ENCODE measurements at places on chromosomes 7 and 10. TPM values are rescaled to one million over a fixed set of nuclear protein-coding genes. Genes with fewer than 3 reads are reported as not detected.

DNA sequence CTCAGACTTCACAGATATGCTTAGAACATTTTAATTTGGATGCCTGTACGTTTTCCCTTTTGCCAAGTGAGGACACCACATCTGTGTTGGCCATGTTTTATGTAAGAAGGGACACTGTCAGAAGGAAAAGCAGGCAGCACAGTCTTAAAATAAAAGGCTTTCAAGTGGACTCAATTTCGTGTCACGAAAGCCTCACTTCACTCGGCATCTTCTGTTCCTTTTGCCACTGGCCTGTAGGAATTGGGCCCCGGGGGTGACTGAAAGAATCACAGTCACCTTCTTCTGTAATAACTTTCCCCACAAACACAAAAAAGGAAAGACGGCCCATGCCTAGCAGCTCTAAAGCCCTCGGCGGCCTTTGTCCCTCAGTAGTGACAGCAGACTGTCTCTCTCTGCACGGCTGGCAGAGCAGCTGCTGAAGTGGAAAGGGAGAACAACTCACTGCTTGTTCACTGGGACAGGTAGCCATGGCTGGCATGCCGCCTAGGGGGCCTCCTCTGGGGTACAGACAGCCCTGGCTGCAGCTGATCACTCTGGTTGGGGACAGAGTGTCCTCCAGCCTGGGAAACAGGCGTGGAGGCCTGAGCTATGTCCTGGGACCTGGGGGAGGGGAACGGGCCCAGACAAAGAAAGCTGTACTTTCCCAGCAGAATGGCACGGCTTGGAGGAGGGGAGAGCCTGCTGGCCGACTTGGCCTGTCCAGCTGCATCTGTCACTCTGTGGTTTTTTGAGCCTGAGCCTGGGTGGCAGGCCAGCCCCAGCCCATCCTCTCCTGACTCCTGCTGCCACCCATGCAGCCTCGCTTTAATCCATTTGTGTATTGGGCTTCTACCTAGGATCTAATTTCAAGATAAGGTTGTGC, 4.4 kb downstream of the RASSF4 start:
- peaks cover 24% of the 10 kb centered on the region for H3K4me1 ChIP-seq
- no peak overlapping the region for H3K27ac ChIP-seq
- H3K4me3 ChIP-seq: no peak overlapping the region
- DNase-seq: no peak

GRCh38 chr7:93923296-93923695, 1.8 kb downstream of the GNG11 start:
- H3K4me3 ChIP-seq: no peak overlapping the region
- no peaks in the 10 kb centered on the region for H3K36me3 ChIP-seq
- DNase-seq: no peak
- peaks cover 31% of the 10 kb centered on the region for H3K27me3 ChIP-seq
- no peak overlapping the region for H3K27ac ChIP-seq
- H3K4me1 ChIP-seq: peaks cover 9% of the 10 kb centered on the region

The GIMAP2 gene
- total RNA-seq: 97.7 TPM

DNA sequence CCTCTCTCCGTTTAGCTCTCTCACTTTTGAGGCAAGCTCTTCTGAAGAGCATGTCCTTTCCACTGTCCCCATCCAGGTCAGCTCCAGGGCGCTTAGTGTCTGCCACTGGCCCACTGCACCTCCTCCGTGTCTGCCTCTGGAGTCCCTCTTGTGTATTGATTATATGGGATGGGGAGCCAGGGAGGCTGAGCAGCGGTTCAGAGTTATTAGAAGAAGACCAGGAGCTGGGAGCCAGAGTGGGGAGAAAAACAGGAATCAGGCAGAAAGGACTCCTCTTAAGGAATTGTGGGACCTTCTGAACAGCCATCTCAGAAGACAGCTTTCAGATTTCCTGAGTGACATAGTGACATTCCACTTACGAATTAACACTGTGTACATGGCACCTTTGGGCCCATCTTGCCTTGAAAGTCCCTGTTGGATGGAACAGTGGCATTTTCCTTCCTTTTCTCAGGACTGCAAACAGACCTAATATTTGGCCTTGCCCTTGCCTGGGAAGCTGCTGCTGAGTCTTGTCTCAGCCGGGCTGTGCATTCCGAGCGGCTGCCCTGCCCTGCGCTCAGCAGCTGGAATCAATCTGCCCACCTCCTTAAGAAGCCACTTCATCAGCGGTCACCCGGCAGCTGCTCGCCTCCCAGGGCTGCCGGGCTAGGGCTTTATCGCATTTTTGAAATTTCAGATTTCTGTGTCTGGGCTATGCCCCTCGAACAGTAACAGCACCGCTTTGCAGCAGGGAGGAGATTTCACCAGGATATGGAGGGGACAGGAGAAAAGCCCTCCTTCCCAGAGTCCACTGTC, 81.1 kb upstream of the PRKG1 start:
- no peaks in the 10 kb centered on the region for H3K36me3 ChIP-seq
- H3K27ac ChIP-seq: no peak overlapping the region
- peaks cover 63% of the 10 kb centered on the region for H3K27me3 ChIP-seq
- peaks cover 2% of the 10 kb centered on the region for H3K4me1 ChIP-seq
- no peak for DNase-seq
- no peak overlapping the region for H3K4me3 ChIP-seq

GRCh38 chr10:104762793-104763192, 121.7 kb downstream of the SORCS3 start:
- no peaks in the 10 kb centered on the region for H3K4me1 ChIP-seq
- no peaks in the 10 kb centered on the region for H3K36me3 ChIP-seq
- no peak for DNase-seq
- peaks cover 2% of the 10 kb centered on the region for H3K27me3 ChIP-seq
- H3K27ac ChIP-seq: no peak overlapping the region

DNA sequence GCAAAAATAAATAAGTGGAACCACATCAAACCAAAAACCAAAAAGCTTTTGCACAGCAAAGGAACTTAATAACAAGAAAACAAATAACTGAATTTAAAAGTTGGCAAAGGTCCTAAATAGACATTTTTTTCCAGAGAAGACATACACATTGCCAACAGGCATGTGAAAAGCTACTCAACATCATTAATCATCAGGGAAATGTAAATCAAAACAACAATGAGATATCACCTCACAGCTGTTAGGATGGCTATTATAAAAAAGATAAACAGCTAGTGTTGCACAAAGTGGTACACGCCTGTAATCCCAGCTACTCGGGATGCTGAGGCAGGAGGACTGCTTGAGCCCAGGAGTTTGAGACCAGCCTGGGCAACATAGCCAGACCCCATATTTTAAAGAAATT, 2.2 kb upstream of the SUN3 start:
- H3K27ac ChIP-seq: no peak overlapping the region
- no peak overlapping the region for H3K4me3 ChIP-seq
- peaks cover 7% of the 10 kb centered on the region for H3K4me1 ChIP-seq
